ENCODE measurements at places on chromosomes 11 and 22. TPM values are rescaled to one million over a fixed set of nuclear protein-coding genes. Genes with fewer than 3 reads are reported as not detected.

Gene UPK3A
- total RNA-seq, result not detected

DNA sequence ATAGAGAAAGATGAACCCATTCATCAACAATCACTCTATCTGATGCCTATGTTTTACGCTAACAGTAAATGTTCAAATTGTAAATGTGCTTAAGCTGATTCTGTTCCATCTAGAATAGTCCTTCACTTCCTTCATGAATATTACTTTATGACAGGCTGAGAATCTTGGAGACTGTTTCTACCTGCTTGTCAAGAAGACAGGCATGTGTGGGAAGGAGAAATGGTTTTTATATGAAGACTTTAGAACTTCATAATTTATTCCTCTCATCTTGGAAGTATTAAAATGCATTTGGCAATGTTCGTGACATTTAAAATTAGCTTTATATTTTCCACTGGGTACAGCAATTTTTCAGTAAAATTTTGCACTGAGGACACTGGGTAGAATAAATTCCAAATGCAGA is 41.0 kb downstream of the ELMOD1 start:
- no peak for DNase-seq

Gene IGLL5
- total RNA-seq, result not detected

DNA sequence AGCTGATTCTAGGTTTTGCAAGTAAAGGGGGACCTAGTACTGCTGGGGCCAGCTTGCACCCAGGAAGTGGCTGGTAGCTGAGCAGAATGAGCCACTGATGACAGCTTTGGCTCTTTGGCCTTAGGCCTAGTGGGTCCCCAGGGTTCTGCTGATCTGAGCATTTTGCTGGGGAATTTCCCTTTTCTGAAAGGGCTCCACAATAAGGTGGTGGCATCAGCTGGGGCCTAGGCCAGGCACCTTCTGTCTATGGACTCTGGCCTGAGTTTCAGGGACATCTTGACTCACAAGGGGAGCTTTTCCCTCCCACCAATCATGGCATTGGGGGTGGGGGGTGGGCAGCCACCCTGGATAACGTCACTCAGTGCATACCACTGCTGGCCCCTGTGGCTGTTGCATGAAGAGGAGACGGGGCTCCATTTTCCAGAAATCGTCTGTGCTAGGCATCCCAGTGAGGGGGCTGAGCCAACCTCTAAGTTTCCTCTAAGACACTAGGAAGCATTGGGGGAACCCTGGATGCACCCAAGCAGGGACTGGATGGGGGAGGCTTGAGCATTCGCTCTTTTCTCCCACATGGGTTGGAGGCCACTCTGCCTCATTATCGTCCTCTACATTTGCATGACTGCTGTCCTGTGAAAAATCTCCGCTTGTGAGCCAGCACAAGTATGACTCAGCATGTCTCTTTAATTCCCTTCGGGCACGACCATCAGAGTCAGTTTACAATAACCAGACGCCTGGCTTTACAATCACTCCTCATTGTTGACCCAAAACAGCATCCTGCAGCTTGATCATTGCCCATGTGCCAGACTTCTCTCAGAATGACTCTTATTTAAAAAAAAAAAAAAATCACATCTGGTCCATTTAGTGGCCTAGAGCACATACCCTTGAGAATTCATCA is 145.0 kb upstream of the THY1 start:
- DNase-seq, result no peak

Gene TEF
- total RNA-seq, result 17.9 TPM

GRCh38 chr22:41181349-41182241 is 23.5 kb upstream of the L3MBTL2 start:
- peak; percentile 48 for DNase-seq

GRCh38 chr11:111691176-111691575 is 75.0 kb downstream of the PPP2R1B start:
- DNase-seq, result no peak

DNA sequence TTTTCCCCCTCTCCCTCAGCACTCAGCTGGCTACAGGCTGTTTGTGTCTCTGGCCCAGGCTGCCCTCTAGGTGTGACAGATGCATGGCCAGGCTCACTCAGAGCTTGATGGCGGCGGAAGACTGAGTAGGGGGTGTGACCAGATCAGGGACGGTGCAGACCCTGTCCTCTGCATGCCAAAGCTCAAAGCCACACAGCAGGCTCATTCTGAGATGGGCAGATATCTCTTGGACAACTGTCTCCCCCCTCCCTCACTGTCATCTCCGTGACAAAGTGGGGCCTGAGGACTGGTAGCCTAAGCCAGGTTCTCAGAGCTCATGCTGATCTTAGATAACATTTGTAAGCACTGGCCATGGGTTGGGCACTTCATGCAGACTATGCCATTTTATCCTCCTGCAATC is 231.3 kb downstream of the DSCAML1 start:
- DNase-seq, result peak; percentile 44

GRCh38 chr11:15113381-15113780 is 1.3 kb upstream of the INSC start:
- DNase-seq, result no peak

DNA sequence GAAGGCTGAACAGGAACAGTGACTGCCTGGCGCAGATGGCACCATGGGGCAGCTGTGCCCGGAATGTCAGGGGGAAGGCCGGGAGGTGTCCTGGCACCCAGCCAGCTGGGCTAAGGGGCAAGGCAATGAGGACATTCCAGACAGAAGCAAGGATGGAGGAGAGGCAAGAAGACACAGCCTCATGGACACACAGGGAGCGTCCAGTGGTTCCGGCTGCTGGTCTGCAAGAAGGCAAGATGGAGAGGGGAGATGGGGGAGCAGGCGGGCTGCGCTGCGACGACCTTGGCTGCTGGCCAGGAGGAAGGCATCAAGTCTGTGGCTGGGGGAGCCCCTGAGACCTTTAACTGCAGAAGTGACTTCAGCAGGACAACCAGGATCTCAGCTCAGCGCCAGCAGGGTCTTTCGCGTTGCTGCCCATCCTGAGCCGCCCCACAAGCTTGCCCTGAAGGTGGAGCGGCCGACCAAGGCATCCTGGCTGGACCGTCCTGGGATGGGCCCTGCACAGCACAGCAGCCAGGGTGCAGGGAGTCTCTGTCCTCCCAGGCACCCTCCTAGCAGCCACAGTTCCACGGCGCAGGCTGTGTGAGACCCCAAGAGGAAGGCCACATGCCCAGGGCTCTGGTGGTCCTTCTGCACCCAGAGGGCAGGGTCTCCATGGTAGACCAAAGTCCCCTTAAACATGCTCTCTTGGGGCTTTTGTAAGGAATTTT is 531.7 kb downstream of the BRD1 start:
- DNase-seq, result peak; percentile 17

- no peak for DNase-seq
Measured at GRCh38 chr11:36996795-36997194, 398.8 kb upstream of the RAG2 start.

DNA sequence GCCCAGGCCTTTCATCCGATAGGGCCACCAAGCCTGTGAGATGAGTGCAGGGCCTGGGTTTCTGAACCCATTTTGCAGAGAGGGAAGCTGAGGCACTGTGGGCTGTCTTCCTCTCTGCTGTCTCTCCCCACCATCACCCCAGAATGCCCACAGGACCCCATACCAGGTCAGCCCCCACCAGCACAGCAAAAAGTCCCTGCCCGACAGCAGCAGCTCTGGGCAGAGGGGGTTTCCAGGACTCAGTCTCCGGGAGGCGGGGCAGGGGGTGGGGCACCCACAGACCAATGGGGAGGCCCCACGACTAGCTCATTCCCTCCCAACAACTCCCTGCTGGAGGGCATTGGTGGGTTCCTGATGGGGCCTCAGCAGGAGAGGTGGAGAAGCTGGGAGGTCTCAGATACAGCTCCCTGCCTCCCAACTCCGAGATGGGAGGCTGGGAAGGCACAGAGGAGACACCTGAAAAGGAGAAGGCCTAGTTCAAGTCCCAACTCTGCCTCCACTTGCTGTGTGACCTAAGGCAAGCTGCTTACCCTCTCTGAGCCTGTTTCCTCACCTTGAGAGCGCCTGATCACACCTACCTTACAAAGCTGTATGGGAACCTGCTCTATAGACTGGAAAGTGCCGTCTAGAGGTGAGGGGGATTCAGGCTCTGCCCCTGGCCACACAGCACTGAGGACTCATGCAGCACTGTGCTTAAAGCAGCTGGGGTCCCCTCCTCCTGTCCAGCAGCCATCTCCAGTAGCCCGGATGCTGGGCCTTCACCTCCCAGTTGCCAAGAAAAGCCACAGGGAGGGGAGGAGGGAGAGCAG is 3.5 kb downstream of the CBX7 start:
- DNase-seq, result peak; percentile 90

All from H9 (cell line).